ENCODE measurements at places on chromosomes 7 and 10. TPM values are rescaled to one million over a fixed set of nuclear protein-coding genes. Genes with fewer than 3 reads are reported as not detected.
A peak's percentile ranks its signal among the peaks of the same experiment; 100 is the strongest.

DNA sequence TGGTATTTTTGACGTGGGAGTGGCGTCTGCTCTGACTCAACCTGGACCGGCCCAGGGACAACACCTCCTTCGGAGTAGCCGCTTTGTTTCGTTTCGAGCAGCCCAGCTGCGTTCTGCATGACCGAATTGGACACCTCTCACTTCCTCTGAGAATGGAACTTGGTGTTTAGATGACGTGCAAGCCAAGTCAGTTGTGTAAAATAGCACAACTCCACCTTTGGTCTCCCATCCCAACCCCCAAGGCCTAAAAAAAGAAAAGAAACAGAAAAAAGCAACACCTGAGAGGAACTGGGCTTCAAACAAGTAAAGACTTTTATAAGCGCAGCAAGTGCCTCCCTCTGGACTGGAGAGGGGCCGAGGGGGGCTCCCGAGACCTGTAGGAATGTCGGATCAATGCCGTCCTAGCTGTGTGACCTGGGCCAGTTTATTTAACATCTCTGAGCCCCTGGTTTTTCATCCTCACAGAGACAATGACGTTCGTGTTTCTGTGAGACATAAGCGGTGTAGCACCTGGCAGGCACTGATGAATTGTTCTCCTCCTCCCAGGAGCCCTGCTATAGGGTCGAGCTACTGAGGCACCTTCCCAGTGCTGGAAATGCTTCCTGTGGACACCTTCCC is 52.0 kb upstream of the SMNDC1 start:
- H3K36me3 ChIP-seq = no peaks in the 10 kb centered on the region
- H3K27ac ChIP-seq = peak overlapping the region; percentile 24
- peaks cover 60% of the 10 kb centered on the region for H3K4me1 ChIP-seq
- H3K4me3 ChIP-seq = no peak overlapping the region
- H3K27me3 ChIP-seq = no peaks in the 10 kb centered on the region

- H3K4me1 ChIP-seq = no peaks in the 10 kb centered on the region
- no peak overlapping the region for H3K4me3 ChIP-seq
- no peak overlapping the region for H3K27ac ChIP-seq
- H3K27me3 ChIP-seq = no peaks in the 10 kb centered on the region
Observed at GRCh38 chr7:12610899-12611298, 40.4 kb downstream of the SCIN start.

GRCh38 chr10:126243971-126244370 is 144.3 kb downstream of the ADAM12 start:
- H3K27me3 ChIP-seq = no peaks in the 10 kb centered on the region
- no peak overlapping the region for H3K27ac ChIP-seq
- peaks cover 4% of the 10 kb centered on the region for H3K4me1 ChIP-seq
- no peak for DNase-seq
- no peaks in the 10 kb centered on the region for H3K36me3 ChIP-seq
- H3K4me3 ChIP-seq = no peak overlapping the region

DNA sequence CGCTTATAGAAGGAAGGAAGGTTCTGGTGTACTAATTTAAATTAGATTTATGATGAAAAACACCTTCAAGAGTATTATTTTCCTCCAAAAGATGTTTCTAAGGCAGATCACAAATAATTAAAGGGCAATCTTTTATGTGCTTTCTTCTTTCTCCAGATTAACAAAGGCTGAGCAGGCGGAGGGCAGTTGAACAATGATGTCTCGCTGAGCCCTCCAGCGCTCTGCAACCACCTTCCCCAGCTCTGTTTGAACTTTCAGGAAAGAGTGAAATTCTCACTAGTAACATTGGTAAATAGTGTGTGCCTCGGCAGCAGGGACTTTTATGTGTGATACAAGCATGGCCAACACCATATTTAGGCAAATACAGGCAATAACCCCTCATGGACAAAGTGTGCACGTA is 379.1 kb upstream of the MKI67 start:
- no peak overlapping the region for H3K4me3 ChIP-seq
- no peaks in the 10 kb centered on the region for H3K36me3 ChIP-seq
- DNase-seq = no peak

- DNase-seq = peak; percentile 77
- no peaks in the 10 kb centered on the region for H3K36me3 ChIP-seq
- no peaks in the 10 kb centered on the region for H3K27me3 ChIP-seq
- H3K27ac ChIP-seq = peak overlapping the region; percentile 61
- no peak overlapping the region for H3K4me3 ChIP-seq
Observed at GRCh38 chr10:33509231-33509831, 174.9 kb upstream of the NRP1 start.

DNA sequence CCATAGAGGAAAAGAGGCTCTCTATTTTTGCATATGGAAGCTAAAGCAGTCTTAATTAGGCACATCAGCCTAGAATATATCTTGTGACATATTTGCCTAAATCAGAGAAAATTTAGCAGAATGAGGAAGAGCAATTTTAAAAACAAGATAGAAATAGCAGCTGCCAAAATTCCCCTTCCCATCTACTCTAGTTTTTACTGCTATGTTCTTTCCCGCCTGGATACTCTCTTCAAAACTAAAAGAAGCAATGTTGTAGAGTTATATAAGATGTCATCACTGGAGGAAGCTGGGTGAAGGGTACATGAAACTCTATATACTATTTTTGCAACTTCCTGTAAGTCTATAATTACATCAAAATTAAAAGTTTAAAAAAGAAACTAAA is 87.0 kb downstream of the ARMH3 start:
- H3K36me3 ChIP-seq = peaks cover 21% of the 10 kb centered on the region
- no peaks in the 10 kb centered on the region for H3K4me1 ChIP-seq
- H3K4me3 ChIP-seq = no peak overlapping the region
- DNase-seq = no peak

GRCh38 chr7:12256090-12256489 is 45.0 kb downstream of the TMEM106B start:
- no peaks in the 10 kb centered on the region for H3K27me3 ChIP-seq
- H3K36me3 ChIP-seq = no peaks in the 10 kb centered on the region
- DNase-seq = no peak
- H3K4me3 ChIP-seq = no peak overlapping the region
- no peaks in the 10 kb centered on the region for H3K4me1 ChIP-seq

- no peak overlapping the region for H3K27ac ChIP-seq
Observed at GRCh38 chr10:74863551-74863950, 37.2 kb downstream of the KAT6B start.

DNA sequence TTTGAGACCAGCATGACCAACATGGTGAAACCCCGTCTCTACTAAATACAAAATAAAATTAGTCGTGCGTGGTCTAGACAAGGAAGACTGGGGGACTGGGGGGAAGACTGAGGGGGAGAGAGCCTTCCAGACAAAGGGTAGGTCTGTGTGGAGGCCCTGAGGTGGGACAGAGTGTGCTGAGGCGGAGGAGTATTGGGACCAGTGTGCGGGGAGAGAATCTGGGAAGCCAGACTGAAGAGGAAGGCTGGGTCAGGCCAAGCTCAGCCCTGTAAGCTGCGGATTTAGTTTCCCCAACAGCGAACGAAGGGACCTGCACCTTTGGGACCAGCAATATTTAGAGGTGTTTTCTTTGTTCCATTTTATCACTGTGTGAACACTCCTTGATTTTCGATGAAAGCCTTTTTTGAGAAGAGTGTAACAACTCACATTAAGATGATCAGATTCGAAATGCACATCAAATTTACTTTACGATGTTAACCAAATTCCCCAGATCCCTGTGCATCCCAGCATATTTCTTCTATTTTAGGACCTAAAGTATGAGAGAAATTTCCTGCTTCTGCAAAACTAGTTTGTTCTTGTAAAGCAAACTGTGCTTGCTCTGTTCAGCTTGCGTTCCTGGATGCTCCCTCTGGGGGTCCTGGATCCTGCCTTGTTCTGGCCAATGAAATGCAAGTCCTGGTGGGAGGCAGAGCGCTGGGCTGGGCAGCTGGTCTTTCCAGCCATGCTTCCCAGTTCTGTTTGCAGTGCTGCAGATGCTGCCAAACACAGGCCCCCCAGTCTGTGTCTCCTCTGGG is 39.4 kb downstream of the PLAU start:
- H3K36me3 ChIP-seq = no peaks in the 10 kb centered on the region
- H3K4me1 ChIP-seq = no peaks in the 10 kb centered on the region
- H3K4me3 ChIP-seq = no peak overlapping the region
- peak; percentile 41 for DNase-seq
- no peaks in the 10 kb centered on the region for H3K27me3 ChIP-seq
- no peak overlapping the region for H3K27ac ChIP-seq

DNA sequence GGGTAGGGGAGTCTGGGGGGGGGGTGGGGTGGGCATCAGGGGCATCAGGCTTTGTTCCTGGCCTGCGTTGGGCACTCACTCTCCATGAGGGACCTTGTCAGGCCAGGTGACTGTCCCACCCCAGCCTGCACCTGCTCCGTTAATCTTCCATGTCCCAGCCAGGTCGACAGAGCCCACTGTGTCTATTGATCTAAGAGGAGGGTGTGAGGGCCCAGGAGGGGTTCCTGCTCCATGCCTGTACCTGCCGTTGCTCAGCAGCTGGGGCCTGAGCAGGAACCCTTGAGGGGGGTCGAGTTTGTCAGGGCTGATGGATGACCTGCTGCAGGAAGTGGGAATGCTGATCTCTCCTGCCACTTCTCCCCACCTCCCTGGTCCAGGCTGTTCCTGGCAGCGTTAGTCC is 18.6 kb downstream of the NEUROG3 start:
- H3K36me3 ChIP-seq = no peaks in the 10 kb centered on the region
- no peaks in the 10 kb centered on the region for H3K4me1 ChIP-seq
- peaks cover 36% of the 10 kb centered on the region for H3K27me3 ChIP-seq

DNA sequence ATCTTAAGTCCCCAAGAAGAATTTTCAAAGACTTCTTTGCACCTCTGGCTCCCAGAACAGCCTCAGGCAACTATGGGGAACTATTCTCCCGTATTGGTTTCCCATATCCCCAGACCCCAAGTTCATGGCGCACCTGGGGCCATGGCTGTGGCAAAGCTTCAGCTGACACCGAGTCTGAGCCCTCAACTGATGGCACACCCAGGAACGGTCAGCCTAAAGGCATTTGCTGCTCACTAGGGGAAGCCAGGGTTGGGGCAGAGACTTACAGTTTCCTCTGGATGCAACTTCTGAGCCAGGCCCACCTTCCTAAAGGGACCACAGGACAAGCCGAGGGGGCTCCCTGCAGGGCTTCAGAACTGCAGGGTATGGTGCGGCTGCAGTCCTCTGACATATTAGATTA is 13.7 kb upstream of the CPA1 start:
- DNase-seq = no peak
- H3K27me3 ChIP-seq = no peaks in the 10 kb centered on the region
- no peak overlapping the region for H3K27ac ChIP-seq

DNA sequence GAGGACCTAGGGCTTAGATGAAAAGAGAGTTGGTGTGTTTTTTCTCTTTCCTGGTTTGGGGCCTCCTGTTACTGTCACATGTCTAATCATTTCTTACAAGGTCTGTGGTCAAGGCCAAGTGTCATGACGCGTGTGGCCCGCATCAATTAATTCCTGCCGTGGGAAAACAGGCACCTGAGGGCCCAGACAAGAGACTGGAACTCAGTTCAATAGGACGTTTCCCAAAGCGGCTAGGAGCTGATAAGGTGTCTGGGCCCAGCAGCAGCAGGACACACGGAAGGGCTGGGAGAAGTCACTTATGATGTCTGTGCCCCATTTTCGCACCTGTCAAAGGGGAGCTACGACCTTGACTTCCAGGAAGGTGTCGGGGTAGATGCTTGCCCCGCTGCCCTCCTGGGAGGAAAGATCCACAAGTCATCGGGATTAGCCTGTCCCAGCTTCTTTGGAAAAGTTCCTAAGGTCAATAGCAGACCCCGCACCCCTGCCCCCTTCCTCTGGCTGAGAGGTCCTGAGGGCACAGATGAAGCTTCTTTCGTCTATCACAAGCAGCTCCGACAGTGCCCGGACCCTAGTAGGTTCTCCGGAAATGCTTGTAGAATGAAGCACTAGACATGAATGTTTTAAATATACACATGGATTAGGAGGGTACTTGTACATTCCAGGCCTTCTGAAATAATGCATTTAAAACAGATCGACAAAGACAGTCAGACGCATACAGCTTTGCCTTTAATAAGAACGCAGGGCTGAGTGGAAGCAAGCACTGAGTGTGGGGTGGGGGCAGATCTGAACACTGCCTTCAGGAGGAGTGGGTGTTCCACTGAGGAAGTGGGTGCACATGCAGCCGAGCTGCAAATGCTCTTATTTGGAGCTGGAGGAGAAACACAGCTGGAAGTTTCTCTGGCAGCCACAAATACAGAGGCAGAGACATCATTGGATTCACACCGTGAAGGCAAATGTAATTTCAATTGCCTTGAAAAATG is 237.5 kb upstream of the GRB10 start:
- H3K4me1 ChIP-seq = no peaks in the 10 kb centered on the region
- DNase-seq = no peak
- H3K27ac ChIP-seq = no peak overlapping the region
- no peaks in the 10 kb centered on the region for H3K27me3 ChIP-seq
- H3K36me3 ChIP-seq = no peaks in the 10 kb centered on the region

- no peak overlapping the region for H3K4me3 ChIP-seq
- H3K27me3 ChIP-seq = no peaks in the 10 kb centered on the region
- H3K4me1 ChIP-seq = no peaks in the 10 kb centered on the region
- no peak for DNase-seq
Observed at GRCh38 chr7:86790383-86790782, 146.7 kb downstream of the GRM3 start.

- H3K27me3 ChIP-seq = no peaks in the 10 kb centered on the region
- H3K4me1 ChIP-seq = no peaks in the 10 kb centered on the region
- no peak overlapping the region for H3K27ac ChIP-seq
- DNase-seq = no peak
Observed at GRCh38 chr7:44388089-44388970, 62.9 kb upstream of the CAMK2B start.

DNA sequence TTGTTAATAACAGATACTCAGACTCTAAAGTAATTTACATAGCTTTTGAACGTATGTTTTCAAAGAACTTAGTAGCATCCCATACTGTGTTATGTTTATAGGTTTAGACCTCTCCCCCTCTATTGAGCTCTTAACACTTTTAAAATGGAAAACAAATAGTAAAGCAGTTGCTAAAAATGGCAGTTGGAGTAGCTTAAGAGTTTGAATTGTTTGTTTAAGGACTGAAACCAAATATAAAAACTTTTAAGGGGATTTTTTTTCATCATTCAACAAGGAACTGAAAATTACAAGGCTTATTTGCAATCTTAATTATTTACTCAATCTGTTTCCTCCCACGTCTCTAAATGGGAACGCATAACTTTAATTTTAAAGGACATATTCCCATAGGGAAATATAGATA is 1.6 kb upstream of the SPAG6 start:
- H3K36me3 ChIP-seq = no peaks in the 10 kb centered on the region
- no peak for DNase-seq
- no peak overlapping the region for H3K4me3 ChIP-seq
- peaks cover 25% of the 10 kb centered on the region for H3K4me1 ChIP-seq
- no peak overlapping the region for H3K27ac ChIP-seq

- H3K4me1 ChIP-seq = no peaks in the 10 kb centered on the region
- H3K27ac ChIP-seq = no peak overlapping the region
- no peak for DNase-seq
- H3K27me3 ChIP-seq = no peaks in the 10 kb centered on the region
Observed at GRCh38 chr7:135934651-135935050, 42.5 kb downstream of the MTPN start.

GRCh38 chr10:26157734-26158133 is 58.8 kb upstream of the GAD2 start:
- H3K36me3 ChIP-seq = no peaks in the 10 kb centered on the region
- no peak overlapping the region for H3K27ac ChIP-seq
- no peaks in the 10 kb centered on the region for H3K4me1 ChIP-seq
- no peaks in the 10 kb centered on the region for H3K27me3 ChIP-seq

LBX1 gene
- polyA plus RNA-seq = not detected

HPSE2 gene
- polyA plus RNA-seq = 0.52 TPM

TMEM236 gene
- 2.4 TPM for polyA plus RNA-seq

FAM237B gene
- not detected for polyA plus RNA-seq

NPFFR1 gene
- 0.44 TPM for polyA plus RNA-seq

Data from sigmoid colon (tissue), 7 donors.